Activated CD8-positive, alpha-beta memory T cell treated with anti-CD3 and anti-CD28 coated beads, Interleukin-2, amount 50 U/mL, for 4 hours (primary cell): ENCODE measurements at places on chromosomes 12 and 14.
A peak's percentile ranks its signal among the peaks of the same experiment; 100 is the strongest.

DNA sequence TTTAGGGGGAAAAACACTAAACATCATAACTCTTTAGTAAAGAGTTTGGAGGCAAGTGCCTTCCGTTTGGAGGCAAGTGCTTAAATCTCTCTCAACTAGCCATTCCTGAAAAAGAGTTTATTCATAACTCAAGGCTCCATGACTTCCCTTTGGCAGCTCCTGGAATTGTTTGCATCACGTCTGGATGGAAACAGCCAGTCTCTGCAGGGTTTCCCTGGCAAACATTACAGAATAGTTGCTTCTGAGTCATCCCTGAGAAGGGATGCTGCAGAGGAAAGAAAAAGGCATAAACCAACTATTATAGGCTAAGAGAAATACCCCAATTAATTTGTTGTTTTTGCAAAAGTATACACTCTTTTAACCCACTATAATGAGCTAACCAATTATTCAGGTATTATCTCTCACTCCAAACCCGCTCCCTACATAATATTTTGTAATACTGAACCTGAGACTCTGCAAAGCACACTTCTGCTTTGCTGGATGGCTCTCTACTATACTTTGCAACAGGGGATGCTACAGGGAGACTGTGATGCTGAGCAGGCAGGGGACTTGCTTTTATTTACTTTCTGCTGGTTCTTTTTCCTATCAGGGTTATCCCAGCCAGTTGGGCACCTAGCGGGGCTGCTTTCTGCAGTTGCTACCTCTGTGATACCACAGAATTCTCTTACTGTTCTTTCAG is 497.7 kb downstream of the FUT8 start:
- no peak for DNase-seq

GRCh38 chr14:99786511-99786989 is 6.7 kb upstream of the EML1 start:
- DNase-seq = no peak

- no peak for DNase-seq
Measured at GRCh38 chr12:62718762-62719426, 216.1 kb downstream of the PPM1H start.

- peak; percentile 47 for DNase-seq
Measured at GRCh38 chr14:99389174-99389826, 91.4 kb downstream of the SETD3 start.

DNA sequence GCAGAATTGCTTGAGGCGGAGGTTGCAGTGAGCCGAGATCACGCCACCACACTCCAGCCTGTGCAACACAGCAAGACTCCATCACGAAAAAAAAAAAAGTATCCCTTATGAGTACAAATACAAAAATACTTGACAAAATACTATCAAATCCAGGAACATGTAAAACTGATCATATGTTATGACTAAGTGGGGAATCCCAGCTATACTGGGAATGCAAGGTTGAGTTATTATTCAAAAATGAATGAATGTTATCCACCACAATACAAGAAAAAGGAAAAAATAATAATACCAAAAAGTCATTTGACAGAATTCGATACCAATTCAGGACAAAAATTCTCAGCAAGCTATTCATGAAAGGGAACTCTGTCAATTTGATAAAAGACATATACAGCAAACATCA is 32.6 kb downstream of the MOK start:
- DNase-seq = no peak

GRCh38 chr14:77505031-77505430 is 6.4 kb upstream of the ISM2 start:
- no peak for DNase-seq

- DNase-seq = no peak
Measured at GRCh38 chr14:92472860-92473259, 40.7 kb upstream of the RIN3 start.

GRCh38 chr12:46209914-46210872 is 58.6 kb downstream of the SLC38A1 start:
- DNase-seq = peak; percentile 76

DNA sequence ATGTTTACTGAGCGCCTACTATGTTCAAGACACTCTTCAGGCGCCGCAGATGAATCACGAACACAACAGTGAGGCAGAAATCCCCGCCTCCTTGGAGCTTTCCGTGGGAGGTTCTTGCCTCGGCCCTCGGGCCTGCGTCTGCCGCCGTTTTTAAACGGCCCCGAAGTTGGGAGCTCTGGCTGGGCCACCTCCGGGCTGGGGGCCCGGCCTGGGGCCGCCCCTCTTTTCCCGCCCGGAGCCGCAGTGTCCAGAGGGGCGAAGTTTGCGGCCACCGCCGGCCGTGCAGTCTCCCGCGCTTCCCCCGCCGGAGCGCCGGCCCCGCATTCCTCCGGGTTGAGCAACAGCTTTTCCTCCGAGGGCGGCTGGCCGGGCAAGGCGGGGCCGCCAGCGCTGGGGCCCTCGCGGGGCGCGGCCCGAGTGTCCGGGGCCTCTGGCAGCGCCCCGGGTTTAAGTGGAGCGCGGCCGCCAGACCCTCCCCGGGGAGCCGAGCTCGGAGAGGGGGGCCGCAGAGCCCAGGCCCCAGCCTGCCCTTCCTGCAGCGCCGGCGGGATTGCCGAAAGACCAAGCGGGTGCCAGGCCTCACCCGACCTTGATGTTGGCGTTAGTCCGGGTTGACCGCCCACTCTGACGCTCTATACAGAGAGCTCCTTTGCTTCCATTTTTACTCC is 18.7 kb upstream of the CTDSP2 start:
- DNase-seq = peak; percentile 69

DNA sequence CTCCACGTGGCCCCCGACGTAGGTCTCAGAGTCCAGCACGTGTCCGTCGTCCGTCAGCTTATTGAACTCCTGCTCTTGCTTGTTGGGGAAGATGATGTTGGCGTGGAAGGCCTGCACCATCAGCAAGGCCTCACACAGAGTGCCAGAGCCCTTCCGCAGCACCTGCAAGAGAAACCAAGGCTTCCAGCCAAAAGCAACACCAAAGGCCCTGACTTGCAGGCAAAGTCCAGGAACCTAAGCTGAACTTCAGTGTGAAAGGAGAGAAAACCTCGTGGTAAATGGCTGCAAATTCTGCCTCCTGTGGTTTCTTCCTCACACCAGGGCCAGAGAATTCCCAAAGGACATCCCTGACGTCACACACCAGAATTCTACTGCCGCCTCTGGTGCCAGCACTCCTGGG is 14.5 kb downstream of the POLE start:
- no peak for DNase-seq
